ENCODE measurements at places on chromosomes 11 and 22.
A peak's percentile ranks its signal among the peaks of the same experiment; 100 is the strongest.

DNA sequence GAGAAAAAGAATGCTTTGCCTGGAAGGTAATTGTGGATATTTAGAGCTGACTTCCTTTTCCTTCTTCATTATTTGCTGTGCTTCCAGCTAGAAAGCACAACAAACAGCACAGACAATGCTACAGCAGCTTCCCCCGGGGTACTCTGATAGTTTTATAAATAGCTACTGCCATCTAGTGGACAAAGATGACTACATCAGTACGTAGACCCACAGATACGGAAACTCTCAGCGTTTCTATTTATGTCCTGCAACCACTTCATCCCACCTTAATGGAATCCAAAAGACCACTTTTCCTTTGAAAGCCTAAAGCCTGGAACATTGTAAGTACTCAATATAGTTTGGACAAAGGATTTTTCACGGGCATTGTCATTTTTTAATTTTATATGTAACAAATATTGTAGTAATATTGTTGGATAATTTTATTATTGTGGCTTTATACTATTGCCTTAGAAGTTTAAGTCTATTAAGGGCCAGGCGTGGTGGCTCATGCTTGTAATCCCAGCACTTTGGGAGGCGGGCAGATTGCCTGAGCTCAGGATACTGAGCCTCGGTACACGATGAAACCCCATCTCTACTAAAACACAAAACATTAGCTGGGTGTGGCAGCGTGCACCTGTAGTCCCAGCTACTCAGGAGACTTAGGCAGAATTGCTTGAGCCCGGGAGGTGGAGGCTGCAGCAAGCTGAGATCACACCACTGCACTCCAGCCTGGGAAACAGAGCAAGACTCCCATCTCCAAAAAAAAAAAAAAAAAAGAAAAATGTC lies 7.5 kb downstream of the HSPA8 start:
- peaks cover 54% of the 10 kb centered on the region for H3K4me1 ChIP-seq
- H3K4me3 ChIP-seq, result no peak overlapping the region
- peaks cover 57% of the 10 kb centered on the region for H3K36me3 ChIP-seq
- peak overlapping the region; percentile 67 for H3K27ac ChIP-seq

DNA sequence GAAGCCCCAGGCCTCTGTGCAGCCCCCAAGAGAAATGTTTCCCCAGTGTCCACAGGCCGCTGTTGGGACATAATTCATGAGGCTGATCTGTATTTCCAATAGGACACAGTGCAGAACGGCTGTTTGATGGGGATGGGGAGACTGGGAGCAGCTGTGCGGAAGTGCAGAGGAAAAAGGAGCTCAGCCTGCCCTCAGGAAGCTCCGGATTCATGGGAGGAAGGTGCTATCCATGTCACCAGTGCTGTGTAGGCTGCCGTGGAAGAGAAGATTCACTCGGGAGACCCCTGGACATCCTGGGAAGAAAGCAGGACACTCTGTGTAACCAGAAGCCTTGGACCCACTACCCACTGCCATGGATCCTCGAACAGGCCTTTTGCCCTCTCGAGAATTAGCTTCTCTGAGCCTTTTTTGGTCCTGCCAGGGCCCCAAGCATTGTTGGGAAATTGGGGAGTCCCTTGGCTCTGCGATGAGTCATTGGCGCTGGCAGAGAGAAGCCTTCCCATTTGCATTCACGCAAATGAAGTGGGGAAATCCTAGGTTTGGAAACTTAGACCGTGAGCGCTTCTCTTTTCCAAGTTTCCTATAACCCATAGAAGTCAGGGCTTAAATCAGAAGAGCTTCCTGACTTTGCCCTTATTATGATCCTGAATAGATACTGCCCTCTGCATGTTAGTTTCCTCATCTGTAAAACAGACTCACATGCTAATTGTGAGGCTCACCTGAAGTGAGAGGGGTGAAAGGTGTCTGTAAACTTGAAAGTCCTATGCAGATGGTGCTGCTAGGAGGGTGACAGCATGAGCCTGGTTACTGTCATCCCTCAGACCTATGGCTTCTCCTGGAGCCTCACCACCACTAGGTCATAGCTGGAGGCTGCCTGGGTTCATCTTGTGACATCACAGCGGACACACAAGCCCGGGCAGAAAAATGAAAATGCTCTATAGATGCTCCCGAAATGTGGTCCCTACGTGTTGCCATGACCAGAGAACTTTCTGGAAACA lies 229.2 kb upstream of the B3GAT1 start:
- H3K27ac ChIP-seq, result no peak overlapping the region
- DNase-seq, result no peak
- H3K36me3 ChIP-seq, result no peaks in the 10 kb centered on the region
- no peak overlapping the region for H3K4me3 ChIP-seq
- no peaks in the 10 kb centered on the region for H3K27me3 ChIP-seq

GRCh38 chr11:69089258-69089657 lies 40.5 kb downstream of the TPCN2 start:
- no peak overlapping the region for H3K4me3 ChIP-seq
- no peak overlapping the region for H3K27ac ChIP-seq
- H3K4me1 ChIP-seq, result peaks cover 5% of the 10 kb centered on the region
- no peak for DNase-seq
- H3K27me3 ChIP-seq, result no peaks in the 10 kb centered on the region

DNA sequence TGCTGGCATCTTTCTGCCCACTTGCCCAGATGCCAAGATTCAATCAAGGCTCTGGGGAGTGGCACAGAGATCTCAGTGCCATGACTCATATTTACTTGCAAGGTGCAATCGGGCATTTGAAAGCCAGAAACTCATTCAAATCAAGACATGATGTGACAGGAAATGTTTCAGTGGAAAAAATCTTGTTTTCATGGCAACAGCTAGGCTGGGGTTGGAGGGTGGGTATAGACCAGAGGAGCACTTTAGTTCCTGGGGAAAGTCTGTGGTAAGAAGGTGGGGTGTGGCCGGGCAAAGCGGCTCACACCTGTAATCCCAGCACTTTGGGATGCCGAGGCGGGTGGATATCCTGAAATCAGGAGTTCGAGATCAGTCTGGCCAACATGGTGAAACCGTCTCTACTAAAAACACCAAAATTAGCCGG lies 1.2 kb downstream of the MAJIN start:
- H3K27me3 ChIP-seq, result no peaks in the 10 kb centered on the region
- peaks cover 56% of the 10 kb centered on the region for H3K4me1 ChIP-seq
- H3K4me3 ChIP-seq, result peak overlapping the region; percentile 62
- no peaks in the 10 kb centered on the region for H3K36me3 ChIP-seq

- no peaks in the 10 kb centered on the region for H3K27me3 ChIP-seq
- no peak overlapping the region for H3K27ac ChIP-seq
- no peak for DNase-seq
- no peaks in the 10 kb centered on the region for H3K4me1 ChIP-seq
- H3K36me3 ChIP-seq, result no peaks in the 10 kb centered on the region
- H3K4me3 ChIP-seq, result no peak overlapping the region
These were observed 77.3 kb downstream of the PHF21B start for GRCh38 chr22:44932493-44932892.
